Stimulated activated CD4-positive, alpha-beta T cell treated with anti-CD3 and anti-CD28 coated beads, Interleukin-1b, Interleukin-23, amount 100 ng/mL, for 1 hour (primary cell): ENCODE measurements at places on chromosomes 11 and 22.

- DNase-seq: no peak
Measured at GRCh38 chr22:27122574-27122973, 465.2 kb downstream of the MIAT start.

DNA sequence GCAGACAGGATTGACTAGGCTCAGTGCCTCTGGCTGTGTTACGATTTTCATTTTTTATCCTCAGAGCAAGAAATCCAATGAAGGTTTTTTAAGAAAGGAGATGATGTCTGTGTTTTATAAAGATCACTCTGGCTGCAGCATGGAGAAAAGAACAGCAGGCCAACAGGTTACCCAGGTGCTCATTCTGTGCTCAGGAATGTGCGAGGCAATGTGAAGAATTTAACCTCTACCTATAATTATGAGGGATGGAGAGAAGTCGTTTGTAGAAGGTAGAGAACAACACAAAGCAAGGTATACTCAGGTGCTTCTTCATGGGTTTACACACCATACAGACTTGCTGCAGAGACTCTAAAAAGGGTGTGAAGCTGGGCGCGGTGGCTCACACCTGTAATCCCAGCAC is 10.0 kb upstream of the RTCB start:
- no peak for DNase-seq

- DNase-seq: no peak
Measured at GRCh38 chr11:86013713-86014112, 55.2 kb downstream of the PICALM start.

DNA sequence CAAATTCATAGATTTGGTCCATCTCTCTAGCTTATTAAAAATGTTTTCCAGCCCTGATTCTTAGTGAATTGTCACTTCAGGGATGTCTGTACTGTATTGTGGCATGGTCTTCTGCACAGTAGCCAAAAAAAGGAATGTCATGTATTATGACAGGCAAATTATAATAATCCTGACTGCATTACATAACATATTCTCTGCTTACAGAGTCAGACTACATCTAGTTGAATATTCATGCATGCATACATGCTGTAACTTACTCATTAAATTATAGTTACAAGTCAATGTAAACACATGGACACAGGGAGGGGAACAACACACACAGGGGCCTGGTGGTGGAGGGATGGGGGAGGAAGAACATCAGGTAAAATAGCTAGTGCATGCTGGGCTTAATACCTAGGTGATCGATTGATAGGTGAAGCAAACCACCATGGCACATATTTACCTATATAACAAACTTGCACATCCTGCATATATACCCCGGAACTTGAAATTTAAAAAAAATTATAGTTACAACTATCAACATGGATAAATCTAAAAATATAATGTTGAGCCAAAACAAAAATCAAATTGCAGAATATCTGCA is 31.5 kb upstream of the SMCO4 start:
- DNase-seq: no peak

DNA sequence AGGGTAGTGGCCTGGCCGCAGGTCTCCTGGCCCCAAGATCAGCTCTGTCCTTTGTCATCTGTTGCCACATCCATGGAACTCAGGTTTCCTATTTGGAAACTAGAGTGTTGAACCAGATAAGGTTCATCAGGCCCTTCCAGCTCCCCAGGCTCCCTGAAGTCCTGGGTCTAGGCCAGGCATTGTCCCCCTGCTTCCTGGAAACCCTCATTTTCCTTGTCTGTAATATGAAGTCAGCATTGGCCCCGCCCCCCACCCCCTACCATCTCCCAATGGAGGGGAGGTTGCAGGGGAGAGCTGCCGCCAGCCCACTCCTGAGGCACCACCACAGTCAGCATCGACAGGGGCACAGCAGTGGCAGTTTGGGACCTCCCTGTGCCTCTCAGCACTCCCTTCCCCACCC is 9.0 kb upstream of the MS4A10 start:
- DNase-seq: no peak

- no peak for DNase-seq
Measured at GRCh38 chr11:100638648-100639047, 48.4 kb upstream of the ARHGAP42 start.
